ENCODE measurements at places on chromosomes 11 and 22.

GRCh38 chr22:47232753-47233152 lies 470.3 kb downstream of the TBC1D22A start:
- no peak for DNase-seq

DNA sequence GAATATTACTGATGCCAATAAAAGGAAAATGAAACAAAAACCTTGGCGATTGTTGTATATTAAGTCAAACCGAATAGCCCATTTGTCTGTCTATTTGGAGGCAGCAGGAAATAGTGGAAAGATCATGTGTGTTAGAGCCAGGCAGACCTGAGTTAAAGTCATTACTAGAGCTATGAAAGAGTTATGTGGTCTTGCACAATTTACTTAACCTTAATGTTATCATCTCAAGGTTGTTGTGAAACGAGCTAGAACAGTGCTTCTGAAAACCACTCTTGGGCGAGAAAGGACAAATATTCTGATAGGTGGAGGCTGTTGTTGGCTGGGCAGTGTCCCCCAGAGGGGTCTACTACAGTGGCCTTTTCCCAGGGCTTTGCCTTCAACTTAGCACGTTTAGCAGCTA lies 60.0 kb upstream of the NUP160 start:
- DNase-seq: no peak

DNA sequence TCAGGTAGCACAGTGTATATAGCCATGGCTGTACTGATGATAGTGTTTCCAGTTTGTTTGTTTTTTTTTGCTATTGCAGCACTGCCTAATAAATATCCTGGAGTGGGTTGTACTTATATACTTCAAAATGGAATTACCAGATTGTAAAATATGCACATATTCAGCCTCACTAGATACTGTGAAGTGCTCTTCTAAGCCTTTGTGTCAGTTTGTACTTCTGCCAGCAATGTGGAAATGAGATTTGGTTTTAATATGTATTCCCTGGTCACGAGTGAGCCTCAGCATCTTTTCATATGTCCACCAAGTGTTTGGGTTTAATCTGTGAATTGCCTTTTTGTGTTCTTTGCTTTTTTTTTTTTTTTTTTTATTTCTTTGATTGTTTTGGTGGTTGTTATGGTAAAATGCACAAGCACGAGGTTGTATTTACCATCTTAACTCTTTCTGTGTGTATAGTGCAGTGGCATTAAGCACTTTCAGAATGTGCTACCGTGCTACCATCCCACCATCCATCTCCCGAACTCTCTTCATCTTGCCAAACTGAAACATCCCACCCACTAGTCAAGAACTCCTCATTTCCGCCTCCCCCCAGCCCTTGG lies 34.9 kb downstream of the ST3GAL4 start:
- DNase-seq: no peak

DNA sequence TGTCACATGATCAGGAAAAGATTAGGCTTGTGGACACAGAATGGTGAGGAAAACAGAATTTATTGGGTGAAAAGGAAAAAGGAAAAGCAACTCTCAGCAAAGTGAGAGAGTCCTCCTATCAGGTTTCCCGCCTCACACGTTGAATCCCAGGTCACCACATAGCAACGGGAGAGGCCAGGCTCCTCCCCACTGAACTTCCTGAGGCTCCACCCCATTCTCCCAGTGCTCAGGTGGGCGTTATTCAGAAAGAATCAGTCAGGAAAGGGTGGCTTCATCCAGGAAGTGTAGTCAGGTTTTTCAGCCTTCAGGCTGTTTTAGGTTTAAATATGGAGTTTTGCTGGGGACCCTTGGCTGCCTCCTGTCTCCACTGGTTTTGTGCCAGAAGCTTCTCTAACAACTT lies 66.9 kb downstream of the SPON1 start:
- DNase-seq: no peak

DNA sequence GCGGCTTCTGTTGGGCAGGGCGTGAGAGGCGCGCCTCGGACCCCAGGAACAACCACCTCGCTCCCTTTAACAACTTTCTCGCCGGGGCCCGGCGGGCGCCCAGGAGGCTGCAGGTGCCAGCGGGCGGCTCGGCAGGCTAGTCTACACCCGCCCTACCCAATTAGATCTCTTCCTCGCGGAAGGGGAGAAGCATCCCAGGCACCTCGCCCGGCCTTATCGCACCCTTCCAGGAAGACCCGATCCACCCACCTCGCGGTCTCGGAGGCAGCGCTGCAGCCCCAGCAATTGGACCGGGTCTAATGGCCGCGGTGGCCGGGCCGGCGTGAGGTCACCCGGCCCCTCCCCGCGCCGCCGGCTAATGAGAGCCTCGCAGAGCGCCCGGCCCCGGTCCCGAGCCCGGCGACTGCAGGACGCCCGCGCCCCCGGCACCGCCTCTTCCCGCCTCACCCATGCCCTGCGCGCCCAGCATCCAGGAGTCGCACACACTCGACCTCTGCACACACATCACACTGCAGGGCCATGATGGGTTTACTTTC lies at the start of gene PLAAT3:
Gene PLAAT3, minus strand, starts transcription at position 298 of the 536 bp plus-strand sequence. CDS start 419 bp downstream, outside the sequence.
- peak; percentile 55 for DNase-seq

- no peak for DNase-seq
Observed at GRCh38 chr11:2390091-2390724, 10.3 kb upstream of the TSSC4 start.

DNA sequence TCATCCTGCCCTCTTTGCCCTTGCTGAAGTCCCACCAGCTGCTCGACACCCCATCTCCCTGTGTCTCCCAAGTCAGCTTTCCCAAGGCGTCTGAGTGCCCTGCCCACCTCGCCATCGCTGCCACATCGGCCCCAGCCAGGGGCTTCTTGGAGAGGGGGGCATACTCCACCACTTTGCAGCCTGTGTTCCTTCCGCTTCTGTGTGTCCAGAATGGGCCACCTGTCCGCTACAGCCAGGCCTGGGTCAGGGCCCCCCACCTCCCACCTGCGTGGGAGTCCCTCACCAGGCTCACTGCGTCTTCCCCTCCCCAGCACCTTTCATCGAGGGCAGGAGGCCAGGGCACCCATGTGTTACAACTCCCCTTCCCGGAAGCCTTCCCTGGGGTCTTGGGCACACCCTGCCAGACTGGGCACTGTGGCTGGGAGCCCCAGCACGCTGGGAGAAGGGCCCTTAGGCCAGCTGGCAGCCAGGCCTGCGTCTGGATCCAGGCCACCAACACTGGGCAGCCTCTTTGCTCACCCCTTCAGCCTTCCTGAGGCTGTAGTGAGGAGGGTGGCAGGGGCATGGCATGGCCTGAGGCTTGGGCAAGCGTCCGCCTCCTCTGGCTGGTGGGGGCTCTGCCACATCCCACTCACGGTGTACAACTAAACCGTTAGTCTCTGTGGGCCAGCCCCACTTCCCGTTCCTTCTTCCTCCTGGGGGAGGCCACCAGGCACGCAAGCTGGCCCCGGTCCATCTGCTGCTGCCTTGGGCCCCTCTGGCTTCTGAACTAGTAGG lies 13.4 kb downstream of the CPT1A start:
- DNase-seq: no peak

- DNase-seq: peak; percentile 55
Observed at GRCh38 chr11:86608251-86608799, 64.1 kb downstream of the ME3 start.

GRCh38 chr11:118010738-118011461 lies 24.7 kb downstream of the IL10RA start:
- no peak for DNase-seq

DNA sequence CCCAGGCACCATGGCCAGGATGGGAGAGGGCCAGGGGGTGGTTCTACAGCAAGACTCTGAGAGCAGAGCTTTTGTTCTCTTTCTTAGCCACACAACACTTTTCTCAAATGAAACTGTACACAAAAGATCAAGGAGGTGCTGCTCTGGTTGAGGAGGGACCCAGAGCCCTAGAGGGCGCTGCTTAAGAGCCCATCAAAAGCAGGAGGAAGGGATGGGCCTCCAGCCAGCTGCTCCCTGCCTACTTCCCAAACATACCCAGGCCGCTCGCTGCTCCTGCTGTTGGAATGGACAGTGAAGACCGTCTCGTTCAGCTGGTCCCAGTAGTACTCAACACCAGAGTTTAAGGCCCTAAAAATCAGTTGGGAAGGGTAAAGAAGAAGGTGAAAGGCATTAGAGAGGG lies 18.4 kb upstream of the CHRM4 start:
- DNase-seq: no peak

GRCh38 chr11:43905813-43906241 lies 25.2 kb downstream of the ALKBH3 start:
- DNase-seq: no peak
